CD4-positive, alpha-beta T cell treated with Interferon gamma for 1 hour (primary cell): ENCODE measurements at places on chromosomes 1 and 21.
A peak's percentile ranks its signal among the peaks of the same experiment; 100 is the strongest.

DNA sequence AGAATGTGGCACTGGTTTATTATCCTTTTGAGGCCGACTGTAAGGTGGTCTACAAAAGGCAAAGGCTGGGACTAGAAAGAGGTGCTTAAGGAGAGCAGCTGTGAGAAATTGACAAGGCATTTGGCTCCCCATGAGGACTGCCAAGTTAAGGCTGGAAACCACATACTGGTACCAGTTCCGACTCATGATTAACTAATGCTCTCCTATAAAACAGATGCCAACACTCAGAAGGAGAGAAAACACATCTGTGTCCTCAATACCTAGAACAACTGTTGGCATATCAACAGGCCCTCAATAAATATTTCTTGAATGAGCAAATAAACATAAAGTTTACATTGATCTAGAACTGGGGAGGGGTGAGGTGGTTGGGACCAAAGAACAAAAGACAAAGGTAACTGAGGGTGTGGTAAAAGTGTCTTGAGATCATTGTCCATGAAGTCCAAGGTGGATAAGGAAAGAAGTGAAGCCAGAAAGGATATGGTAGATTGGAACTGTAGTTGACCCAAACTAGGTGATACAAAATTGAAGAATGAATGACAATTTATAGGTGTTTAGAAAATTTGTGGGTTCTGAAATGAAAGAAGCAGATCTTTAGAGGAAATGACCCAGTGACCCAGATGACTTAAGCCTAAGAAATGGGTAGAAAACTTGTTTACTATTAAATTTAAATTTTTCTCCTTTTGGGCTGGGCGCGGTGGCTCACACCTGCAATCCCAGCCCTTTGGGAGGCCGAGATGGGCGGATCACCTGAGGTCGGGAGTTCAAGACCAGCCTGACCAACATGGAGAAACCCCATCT, 16.9 kb upstream of the MCL1 start:
- DNase-seq, result no peak

GRCh38 chr1:247475793-247476192, 17.9 kb upstream of the OR2B11 start:
- DNase-seq, result no peak

DNA sequence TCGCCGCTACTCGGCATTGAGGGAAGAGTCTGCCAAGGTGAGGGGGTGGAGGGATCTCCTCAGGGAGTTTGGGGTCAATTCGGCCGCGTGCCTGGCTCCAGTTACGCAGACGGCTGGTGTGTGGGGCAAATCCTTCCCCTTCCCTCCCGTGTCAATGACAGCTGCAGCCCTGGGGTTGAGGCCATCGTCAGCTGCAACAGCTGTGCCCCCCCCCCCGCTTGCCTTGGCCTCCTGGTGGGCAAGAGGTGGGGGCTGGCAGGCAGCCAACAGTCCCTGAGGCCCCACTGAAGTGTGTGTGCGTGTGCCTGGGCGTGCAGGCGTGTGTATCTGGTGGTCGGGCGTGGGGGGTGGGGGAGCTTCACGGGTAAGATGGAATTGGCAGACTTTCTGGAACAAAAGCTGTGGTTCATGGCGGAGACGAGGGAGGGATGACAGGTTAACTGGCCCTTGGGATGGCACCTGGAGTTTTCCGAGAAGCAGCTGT, 25.6 kb downstream of the PPFIA4 start:
- no peak for DNase-seq

DNA sequence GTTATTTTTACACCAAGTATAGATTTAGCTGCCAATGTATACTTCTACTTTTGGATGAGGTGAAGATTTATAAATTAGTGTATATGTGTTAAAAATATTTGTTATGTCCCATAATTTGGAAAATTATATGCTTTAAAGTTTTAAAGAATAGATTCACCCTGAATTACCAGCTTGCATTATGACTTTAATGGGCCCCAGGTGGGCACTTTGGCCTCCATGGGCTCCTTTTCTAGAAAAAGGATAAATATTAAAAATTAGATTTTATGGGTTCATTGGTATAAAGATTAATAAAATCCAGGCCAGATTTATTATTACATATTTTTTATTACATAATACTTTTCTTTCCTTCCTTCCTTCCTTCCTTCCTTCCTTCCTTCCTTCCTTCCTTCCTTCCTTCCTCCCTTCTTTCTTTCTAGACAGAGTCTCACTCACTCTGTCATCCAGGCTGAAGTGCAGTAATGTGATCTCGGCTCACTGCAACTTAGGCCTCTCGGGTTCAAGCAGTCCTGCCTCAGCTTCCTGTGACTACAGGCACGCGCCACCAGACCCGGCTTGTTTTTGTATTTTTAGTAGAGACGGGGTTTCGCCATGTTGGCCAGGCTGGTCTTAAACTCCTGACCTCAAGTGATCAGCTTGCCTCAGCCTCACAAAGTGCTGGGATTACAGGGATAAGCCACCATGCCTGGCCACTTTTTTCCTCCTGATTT, 21.9 kb downstream of the KMO start:
- DNase-seq, result no peak

DNA sequence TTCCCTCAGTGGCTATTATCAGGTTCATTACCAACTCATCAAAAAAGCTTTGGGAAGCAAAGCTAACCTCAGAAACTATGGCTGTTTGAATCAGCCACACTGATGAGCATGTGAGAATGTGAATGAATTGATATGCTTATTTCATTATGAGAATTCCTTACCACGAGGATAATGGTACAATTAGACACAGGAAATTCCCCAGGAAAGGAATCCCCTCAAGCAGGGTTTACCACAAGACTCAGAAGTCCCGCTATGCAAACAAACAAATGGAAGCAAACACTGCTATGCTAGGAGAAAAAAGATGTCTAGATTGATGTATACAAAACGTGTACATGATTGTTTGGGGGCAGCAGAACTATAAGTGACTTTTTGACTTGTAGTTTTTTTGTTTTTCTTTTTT, 205.0 kb downstream of the HMCN1 start:
- DNase-seq, result no peak

DNA sequence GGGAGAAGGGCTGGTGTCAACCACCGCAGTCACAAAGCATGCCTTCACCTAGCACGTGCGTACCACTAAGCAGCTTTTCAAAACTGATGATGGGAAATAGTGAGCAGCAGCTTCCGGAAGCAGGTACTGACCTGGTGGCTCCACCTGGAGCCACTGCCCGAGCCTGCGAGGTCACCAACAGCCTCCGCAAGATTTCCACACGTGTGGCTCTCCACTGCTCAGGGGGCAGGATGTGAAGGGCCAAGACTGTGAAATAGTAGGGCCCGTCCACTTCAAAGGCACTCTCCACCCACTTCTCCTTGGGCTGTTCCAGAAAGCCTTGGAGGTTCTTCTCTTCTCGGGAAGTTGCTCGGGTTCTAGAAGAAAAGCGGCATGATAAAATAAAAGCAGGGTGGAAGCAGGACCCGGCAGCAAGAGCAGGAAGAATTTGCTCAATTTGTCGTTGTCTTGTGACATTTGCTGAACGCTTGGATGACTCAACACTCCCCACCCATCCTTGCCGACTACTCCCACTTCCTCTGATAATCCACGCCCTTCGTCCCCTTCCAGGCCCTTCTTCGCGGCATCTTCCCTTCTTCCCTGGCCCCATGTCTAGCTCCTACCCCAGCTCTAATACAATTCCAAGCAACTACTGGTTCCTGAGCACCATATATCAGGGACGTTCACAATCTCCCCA, 124.9 kb upstream of the IFFO2 start:
- peak; percentile 32 for DNase-seq

GRCh38 chr1:25861316-25862286, 2.3 kb upstream of the AUNIP start:
- no peak for DNase-seq

DNA sequence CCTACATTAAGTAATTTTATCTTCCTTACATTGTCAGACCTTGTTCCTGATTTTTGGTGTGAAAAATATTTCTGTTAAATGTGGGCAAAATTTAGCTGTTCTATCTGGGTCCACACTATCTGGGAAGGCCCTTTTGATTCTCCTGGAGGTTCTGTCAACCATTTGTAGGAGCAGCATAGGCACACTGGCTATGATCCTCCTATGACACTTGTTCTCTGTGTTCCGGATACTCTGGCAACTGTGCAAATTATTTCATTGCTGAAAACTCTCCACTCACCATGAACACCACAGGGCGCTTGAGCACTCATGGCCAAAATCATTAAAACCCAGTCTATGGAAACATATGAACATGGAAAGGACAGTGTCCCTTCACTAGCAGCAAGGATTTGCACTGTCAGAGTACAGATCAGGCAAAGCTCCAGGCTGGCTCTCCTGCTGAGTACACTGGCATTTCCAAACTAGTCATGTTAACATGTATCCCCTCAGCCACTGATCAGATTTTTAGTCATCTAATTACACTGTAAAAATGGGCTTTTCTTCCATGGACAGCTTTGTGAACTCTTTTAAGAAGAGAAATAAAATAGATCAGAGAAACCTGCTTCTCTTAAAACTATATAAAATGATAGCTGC, 43.9 kb upstream of the SGIP1 start:
- DNase-seq, result no peak
